H4 (cell line): ENCODE measurements at places on chromosomes 2 and 18. TPM values are rescaled to one million over a fixed set of nuclear protein-coding genes. Genes with fewer than 3 reads are reported as not detected.

GRCh38 chr2:3405307-3405706, 25.8 kb downstream of the TRAPPC12 start:
- DNase-seq: no peak

- no peak for DNase-seq
Measured at GRCh38 chr2:45545943-45546342, 65.1 kb downstream of the SRBD1 start.

DNA sequence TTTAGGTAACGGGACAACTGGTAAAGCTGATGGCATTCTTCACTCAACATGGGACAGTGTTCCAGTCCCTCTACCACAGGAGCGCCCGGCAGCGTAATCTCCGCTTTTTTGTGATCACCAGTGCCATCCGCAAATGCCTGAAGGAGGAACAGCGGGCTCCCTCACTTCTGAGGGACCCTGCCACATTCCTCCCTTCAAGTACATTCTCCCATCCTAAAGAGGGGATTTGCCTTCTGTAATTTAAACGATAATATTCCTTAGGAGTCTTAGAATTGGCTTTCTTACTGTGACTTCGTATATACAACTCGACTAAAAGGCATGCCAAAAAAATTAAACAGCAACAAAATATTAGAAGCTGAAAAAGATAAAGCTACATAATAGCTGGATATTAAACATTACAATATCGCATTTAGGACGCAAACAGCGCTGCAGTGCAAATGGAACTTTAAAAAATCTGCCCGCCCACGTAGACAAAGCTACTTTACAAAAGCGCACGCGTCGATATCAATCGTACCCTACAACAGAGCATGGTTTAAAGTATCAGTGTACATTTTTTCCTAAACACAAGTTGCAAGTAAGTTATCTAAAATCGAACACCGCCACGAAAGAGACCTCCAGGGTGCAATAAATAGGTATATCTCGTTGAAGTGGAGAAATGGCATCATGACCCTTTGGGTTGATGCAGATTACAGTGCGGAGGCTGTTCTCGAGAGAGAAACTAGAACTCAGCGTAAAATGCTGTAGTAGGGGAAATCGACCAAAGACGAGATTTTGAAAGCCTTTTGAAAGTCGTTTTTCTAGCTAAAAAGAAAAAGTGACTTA, 2.3 kb upstream of the VSNL1 start:
- DNase-seq: peak; percentile 4

- DNase-seq: no peak
Measured at GRCh38 chr2:80001701-80002101, 302.9 kb downstream of the LRRTM1 start.

- no peak for DNase-seq
Measured at GRCh38 chr18:8744656-8745055, 39.3 kb downstream of the MTCL1 start.

DNA sequence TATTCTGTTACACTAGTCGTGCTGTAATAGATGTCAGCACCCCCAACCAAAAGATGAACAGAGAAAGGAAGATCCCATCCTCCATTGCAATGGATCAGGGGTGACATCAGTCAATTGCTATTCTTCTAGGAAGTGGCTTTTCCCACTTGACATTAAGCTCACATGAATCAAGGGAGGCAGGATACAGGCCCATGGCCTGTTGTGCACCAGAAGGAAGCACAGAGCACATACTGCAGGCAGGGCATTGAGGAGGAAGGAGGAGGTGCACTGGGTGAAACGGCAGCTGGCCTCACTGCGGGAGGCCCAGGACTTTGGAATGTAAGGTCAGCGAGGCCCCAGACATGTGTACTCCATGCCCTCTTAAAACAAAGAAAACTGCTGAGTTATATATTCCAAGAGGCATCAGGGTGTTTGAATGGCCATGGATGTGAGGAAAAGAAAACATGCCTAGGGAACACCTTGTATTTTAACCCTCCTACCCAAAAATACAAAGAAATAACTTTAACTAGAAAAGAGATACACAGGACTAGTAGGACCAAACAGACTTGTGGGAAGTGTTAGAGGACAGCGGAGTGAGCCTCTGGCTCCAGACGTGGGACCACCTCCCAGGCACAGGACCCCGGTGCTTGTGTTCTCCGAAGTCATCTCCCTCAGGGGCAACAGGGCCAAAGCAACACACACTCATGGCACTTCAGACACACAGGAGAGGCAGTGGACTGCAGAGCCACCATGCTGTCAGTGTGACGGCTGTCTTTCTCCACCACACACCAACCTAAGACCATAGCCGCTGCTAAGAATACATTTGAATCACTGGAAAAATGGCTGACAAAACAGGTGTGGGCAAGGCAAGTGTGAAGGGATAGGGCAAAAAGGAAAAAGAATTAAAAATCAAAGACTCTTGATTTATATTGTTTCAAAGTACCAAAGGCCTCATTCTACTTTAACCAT, 51.4 kb upstream of the RIOK3 start:
- peak; percentile 49 for DNase-seq

- DNase-seq: peak; percentile 25
Measured at GRCh38 chr2:120520929-120521912, 175.3 kb downstream of the INHBB start.

Gene AQP4
- 0.39 TPM in 1 of 2 replicates, not detected in the other for total RNA-seq

Gene C2orf92
- 0.84 and 1.6 TPM in 2 replicates for total RNA-seq

Gene CLEC4F
- total RNA-seq: not detected in 2 replicates

Gene IL37
- not detected in 2 replicates for total RNA-seq

Gene C2orf66
- not detected in 2 replicates for total RNA-seq
